Sigmoid colon (tissue), 7 donors: ENCODE measurements at places on chromosomes 2 and 18. TPM values are rescaled to one million over a fixed set of nuclear protein-coding genes. Genes with fewer than 3 reads are reported as not detected.

The REL gene
- 11.0 TPM for total RNA-seq

DNA sequence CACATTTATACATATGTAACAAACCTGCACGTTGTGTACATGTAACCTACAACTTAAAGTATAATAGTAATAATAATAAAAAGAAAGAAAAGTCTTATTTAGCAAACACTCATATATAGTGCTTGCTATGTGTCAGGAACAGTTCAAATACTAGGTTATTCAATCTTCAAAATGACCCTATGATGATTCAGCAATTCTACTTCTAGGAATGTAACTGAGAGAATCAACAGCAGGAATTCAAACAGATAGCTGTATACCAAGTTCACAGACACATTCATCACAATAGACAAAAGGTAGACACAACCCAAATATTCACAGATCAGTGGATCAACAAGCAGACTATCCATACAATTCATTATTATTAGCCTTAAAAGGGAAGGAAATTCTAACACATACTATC is 69.5 kb downstream of the MYO5B start:
- DNase-seq, result no peak

The AP1S3 gene
- 0.99 TPM for total RNA-seq

GRCh38 chr2:47494267-47495130 is 91.5 kb downstream of the MSH2 start:
- no peak for DNase-seq

GRCh38 chr2:71811157-71811556 is 336.5 kb downstream of the CYP26B1 start:
- DNase-seq, result no peak

The NFATC1 gene
- total RNA-seq, result 11.4 TPM
